ENCODE measurements at places on chromosomes 3 and 15.
A peak's percentile ranks its signal among the peaks of the same experiment; 100 is the strongest.

GRCh38 chr15:68990231-68990991, 24.1 kb upstream of the NOX5 start:
- DNase-seq = peak; percentile 42

DNA sequence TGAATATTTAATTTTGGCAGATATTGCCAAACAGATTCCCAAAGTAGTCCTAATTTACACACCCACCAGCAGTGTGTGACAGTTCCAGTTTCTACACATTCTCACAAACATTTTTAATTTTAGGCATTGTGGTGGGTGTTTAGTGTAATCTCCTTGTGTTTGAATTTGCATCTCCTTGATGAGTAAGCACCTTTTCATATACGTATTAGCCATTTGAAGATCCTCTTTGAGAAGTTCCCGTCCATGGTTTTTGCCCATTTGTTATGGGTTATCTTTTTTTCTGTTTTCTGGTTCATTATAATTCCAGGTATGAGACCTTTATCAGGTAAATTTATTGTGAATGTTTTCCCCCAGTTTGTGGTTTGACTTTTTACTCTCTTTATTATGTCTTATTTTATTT, 2.3 kb upstream of the TM4SF19 start:
- no peak for DNase-seq

DNA sequence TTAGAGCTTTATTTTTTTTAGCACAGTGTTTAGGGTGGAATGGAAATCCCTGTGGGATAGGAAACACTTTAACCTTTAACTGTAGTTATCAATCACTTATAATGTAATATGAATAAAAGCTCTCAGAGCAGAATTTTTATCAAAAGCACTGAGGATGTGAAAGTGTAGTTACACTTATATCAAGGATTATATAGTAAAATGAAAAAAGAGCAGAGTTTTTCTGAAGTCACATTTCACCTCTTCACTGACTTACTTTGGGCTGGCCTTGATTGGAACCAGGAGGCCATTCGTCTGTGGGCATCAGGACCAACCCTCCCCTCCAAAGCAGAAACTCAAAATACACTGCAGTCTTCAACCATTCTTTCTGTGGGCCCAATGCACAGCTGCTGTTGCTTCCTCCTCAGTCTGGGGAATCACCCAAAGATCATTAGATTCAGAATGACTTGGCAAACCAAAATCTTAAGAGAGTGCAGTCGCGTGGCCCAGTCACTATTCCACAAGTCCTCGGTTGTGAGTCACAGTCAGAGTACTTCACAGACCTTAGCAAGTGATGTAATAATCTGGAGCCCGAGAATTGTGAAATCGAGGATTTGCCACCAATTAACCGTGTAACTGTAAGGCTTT, 132.6 kb upstream of the COL8A1 start:
- peak; percentile 92 for DNase-seq

- DNase-seq = peak; percentile 61
These were observed 12.6 kb upstream of the PLCL2 start for GRCh38 chr3:16871915-16872842.

GRCh38 chr3:156665291-156665690, 9.1 kb upstream of the TIPARP start:
- DNase-seq = peak; percentile 74

DNA sequence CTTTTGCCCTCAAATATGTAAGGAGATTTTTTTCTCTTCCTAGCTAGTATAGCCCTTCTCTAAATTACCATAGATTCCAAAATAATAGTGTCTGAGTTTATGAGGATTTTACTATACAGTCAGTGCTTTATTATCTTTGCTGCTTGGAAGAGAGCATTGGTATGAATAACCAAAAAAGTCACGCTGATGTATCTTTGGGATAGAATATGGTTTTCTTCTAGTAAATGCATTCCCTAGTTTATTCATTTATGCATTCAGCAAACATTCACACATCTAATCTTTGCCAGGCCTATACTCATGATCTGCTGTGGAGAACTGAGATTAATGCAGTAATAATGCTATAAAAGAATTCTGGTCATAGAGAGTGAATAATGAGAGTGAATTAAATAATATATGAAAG, 225.3 kb upstream of the GOLGA6L4 start:
- DNase-seq = no peak

GRCh38 chr3:97979610-97980009, 7.4 kb upstream of the RIOX2 start:
- no peak for DNase-seq

- no peak for DNase-seq
These were observed 128.3 kb upstream of the BHLHE40 start for GRCh38 chr3:4850928-4851265.

- DNase-seq = no peak
These were observed 415.8 kb upstream of the GOLIM4 start for GRCh38 chr3:168511428-168512014.

DNA sequence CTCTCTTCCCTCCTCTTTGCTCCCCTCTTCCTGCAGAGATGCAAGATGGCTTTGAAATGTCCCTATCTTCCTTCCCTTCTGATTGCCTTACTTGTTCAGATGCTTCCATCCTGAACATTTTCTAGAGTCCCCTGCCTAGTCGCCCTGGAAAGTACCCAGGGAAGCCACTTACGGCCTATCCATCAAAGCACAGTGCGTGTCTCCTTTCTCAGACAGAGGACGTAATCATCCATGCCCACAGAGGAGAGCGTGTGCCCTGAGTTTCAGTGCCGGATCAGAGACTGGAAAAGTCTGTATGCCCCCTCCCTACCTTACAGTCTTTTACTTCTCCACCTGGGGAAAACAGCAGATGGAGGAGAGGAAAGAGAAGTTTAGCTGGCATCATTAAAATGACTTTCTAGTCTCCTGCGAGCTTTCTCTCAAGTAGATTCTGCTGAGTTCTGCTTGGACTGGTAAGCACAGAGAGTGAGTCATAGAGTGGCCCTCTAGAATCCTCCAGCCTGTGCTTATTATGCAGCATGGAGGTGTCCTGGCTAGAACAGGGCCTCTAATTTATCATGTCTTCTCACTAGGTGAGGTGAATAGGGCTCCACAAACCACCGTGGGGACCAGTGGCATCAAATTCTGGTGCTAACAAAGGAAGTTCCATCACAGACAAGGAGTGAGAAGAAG, 114.6 kb downstream of the SLCO3A1 start:
- DNase-seq = no peak

DNA sequence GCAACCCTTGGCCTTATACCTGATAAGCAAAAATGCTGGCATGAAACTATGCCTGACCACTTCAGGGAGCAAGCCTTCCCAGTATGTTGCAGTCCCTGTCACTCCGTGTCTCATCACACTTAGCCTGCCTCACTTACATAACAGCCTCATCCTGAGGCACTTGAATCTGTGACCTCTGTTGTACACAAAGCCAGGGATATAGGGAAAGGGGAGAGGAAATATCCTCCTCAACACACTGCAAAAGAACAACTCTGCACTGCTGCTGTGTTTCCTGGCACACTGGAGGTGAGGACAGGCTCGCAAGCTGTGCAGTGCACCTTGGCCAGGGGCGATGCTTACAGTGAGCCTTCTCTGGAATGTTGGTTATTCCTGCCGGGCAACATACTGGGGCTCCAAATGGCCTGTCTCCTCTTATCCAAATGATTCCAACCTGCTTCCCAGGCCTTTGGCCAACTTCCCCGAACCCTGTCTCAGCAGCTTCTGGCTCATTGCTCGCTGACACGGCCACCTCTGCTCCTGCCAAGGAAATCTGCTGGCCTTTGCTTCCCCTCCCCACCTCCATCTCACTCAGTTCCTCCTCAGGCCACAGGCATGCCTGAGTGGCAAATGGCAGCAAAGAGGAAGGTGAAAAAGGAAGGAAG, 109.2 kb downstream of the CD47 start:
- no peak for DNase-seq

GRCh38 chr3:188404124-188404523, 250.2 kb downstream of the LPP start:
- DNase-seq = no peak

- no peak for DNase-seq
These were observed 64.4 kb downstream of the NSMCE3 start for GRCh38 chr15:29205186-29205585.

DNA sequence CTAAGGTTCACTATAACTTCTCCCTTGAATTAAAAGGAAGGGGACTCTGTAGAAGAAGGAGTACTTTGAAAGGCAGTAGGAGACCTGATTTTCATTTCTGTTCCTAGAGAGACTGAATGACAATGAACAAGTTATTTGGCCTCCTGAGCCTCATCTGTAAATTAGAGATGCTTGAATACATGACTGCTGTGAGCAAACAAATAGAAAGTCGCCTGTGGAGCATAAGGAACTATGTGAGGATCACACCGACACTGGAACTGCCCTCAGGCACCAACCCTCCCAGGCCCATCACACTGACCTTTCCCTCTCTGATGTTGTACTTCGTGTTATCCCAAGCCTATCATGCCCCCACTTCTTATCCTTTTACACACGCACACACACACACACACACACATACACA, 48.6 kb downstream of the IMPG2 start:
- DNase-seq = no peak

- no peak for DNase-seq
These were observed 272.1 kb downstream of the BBX start for GRCh38 chr3:107794664-107795443.

DNA sequence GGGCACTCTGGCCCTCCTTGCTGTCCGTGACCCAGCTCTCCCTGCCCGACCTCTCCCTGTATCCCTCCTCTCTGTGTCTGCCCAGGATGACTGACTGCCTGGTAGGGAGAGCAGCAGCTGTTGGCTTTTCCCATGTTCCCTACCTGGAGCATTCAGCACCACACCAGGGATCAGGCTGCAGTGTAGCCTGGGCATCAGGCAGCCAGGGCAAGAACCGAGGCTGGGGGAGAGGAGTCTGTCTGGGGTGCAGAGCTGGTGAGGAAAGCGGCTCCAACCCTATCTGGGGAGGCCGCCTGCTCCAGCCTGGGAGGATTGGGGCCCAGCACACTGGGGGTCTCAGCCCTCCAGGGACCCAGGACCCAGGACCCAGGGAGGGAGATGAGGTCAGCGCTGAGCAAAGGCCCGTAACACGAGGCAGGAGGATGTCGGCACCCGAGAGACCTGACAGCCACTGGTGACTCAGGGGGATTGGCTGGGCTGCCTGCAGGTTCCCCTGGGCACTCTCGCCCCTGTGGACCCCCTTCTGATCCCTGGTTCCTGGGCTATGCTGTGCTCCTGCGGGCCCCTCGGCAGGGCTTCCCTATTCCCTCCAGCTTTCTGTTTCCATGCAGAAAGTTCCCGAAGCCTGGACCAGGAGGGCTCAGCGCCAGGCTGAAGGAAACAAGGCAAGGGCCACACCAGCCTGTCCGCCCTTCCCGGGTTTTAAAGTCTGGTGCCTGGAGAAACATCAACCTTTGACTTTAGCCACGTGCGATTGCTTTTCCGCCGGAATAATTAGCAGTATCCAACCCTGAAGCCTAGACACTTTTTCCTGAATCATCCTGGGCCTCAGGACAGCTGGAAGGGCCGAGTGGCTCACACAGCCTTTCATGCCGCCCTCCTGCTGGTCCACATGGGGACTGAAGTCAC, 128.2 kb upstream of the MEF2A start:
- DNase-seq = no peak

GRCh38 chr15:94366781-94367180, 135.4 kb downstream of the MCTP2 start:
- DNase-seq = no peak

DNA sequence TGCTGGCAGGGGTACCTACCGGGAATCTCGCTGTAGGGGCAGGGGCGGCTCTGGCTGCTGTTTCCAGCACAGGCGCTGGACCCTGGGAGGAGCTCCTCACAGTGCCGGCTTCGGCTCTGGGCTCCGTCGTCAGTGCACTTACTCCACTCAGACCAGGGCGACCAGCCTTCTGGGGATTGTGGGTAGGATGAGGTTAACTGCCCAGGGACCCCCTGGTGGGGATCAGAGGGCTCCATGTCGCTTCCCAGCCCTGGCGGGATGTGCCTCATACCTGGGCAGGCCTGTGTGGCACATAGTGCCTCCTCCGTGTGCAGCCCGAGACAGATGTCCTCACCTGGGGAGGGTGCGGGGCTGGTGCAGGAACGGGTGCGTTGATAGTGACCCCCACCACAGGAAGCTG, 115.7 kb downstream of the SEMA5B start:
- no peak for DNase-seq

- DNase-seq = no peak
These were observed 187.7 kb downstream of the THSD4 start for GRCh38 chr15:71302861-71303410.

DNA sequence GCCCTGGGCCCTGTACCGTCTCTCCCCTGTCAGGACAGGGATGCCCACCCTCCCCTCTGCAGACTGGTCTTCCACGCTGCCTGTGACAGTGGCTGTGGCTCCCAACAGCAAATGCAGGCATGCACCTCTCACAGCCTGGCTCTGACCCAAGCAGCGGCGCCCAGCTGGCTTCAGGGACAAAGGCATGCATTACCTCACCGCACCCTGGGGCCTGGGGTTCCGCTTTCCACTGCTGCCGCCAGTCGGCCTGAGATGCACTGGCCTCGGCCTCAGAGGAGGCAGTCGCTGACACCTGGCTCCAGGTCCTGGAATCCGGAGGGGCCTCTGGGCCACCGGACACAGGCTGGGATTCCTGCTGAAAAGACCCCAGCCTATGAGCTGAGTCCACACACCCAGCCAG, 70.3 kb downstream of the SCN5A start:
- DNase-seq = no peak

GRCh38 chr3:71069797-71070196, 513.7 kb downstream of the FOXP1 start:
- DNase-seq = peak; percentile 65

DNA sequence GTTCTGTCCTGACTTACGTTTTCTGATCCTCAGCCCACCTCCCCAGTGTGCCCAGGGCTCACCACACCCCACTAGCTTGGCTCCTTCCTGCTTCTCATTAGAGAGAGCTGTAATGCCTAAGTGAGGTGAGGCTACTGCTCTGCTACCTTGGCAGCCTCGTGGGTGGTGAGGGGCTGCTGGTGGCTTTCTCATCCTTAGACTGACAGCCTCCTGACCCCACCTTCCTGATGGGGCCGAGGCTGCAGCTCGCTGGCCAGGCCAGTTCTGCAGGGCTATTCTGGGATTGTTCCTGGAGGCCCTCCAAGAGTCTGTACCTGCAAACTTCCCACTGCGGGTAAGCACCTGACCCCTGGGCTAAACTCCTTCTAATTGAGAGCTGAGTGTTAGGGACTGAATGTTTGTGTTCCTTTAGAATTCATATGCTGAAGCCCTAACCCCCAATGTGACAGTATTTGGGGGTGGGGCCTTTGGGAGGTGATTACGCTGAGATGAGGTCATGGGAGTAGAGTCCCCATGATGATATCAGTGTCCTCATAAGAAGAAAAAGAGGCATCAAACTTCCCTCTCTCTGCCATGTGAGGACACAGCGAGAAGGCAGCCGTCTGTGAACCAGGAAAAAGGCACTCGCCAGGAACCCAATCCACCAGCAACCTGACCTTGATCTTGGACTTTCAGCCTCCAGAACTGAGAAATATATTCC, 38.1 kb upstream of the IQSEC1 start:
- DNase-seq = no peak

DNA sequence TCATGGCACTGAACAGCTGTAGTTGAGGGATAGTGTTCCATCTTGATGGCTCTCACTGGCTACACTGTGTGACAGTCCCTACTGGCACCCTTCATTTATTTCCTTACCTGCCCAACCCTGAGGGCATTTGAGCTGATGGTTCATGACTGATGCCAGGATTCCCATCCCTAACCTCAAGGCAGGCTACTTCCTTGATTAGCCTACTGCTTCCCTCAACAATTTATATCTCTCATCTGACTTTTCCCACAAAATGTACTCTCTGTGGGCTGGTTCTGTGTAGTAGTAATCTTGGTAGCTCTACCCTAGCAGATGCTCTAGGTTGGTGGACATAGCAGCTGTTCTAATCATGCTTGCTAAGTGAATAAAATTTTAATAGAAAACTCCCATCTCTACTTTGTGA, 106.0 kb downstream of the THRB start:
- DNase-seq = no peak

All from amniotic epithelial cell (primary cell).